ENCODE measurements at places on chromosomes 12 and 14.

DNA sequence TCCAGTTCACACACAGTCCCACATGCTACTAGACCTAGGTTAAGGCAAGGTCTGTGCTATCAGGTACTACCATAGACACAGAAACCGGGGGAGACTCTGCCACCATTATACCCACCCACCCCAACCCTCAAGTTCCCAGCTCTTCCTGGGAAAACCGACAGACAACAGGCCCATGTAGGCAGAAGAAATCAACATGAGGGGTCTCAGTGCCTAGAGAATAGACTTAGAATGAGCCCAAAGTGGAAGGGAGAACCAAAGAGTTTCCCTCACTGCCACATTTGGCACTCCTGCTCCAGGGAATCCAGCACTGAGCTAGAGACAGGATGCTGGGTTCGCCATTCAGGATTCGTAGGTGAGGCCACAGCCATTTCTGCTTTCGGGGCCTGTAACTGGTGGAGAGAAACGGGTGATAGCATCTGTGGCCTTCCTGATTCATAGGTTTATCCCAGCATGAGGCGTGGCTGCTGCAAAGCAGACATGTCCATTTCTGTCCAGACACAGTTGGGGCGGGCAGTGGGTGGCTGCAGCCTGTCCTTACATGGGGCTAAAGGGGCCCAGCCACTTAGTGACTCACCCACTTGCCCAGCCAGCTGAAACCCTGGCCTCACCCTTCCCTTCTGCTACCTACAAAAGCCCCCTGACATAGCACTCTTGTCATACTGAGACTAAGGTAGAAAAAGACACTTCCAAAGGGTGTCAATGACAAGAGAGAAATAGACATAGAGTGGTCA, 69.4 kb downstream of the IRF2BPL start:
- DNase-seq, result peak; percentile 47

GRCh38 chr14:42378880-42379279, 772.2 kb downstream of the LRFN5 start:
- DNase-seq, result no peak

- DNase-seq, result no peak
Observed at GRCh38 chr12:75683220-75683619, 171.8 kb upstream of the KRR1 start.

DNA sequence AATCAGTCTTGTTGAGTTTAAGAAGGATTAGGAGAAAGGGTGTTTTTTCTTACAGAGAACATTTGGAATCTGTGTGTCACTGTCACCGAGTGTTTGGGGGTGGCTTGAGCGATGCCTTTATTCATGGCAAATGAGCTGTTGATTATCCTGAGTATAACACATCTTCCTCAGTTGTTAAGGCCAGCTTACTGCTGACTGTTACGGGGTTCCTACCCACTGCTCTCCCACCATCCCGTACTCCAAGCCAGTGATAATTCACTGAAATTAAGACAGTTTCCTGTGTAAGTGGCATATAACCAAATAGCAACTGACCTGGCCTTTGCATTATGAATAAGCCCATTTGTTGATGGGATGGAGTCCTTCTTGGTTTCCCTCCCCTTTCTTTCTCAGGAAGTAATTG, 9.5 kb downstream of the ESRRB start:
- DNase-seq, result no peak

- no peak for DNase-seq
Observed at GRCh38 chr12:62044450-62045135, 215.6 kb upstream of the USP15 start.

DNA sequence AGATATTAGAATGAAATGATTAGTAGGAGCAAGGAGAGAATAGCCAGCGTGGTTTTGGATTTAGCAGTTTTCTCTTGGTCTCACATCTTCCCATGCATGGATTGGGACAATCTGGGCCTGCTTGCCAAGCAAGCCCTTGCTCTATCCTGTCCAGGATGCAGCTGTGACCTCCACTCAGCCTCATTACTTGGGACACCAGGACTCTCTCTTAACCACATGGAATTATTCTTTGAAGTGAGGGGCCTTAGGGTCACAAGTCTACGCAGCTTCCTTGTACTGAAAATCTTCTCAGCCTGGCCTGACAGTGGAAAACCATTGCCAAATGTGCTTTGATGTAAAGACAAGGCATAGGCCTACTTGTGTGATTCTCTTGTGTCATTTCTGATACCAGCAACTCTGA, 28.0 kb upstream of the DCN start:
- DNase-seq, result no peak

GRCh38 chr14:98412431-98412830, 859.6 kb downstream of the BCL11B start:
- DNase-seq, result no peak

DNA sequence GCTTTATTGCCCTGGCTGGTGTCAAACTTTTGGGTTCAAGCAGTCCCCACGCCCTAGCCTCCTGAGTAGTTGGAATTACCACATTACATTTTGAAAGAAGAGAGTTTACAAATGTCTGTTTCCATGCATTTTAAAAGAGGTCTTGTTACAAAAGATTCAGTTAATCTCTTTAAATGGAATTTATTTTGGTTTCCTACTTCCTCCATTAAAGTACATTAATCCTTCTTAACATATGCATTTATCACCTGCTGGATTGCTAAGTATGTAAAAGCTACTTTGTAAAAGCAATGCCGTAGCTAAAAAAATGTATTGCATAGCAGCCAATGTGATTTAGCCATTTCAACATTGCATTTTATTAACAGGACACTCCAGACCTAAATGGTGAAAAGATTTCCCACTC, 80.4 kb downstream of the PDE3A start:
- DNase-seq, result no peak

GRCh38 chr14:97655169-97655948, 858.2 kb downstream of the VRK1 start:
- no peak for DNase-seq
